ENCODE measurements at places on chromosomes 5 and 9.

GRCh38 chr5:172584638-172585037 lies 56.4 kb upstream of the NEURL1B start:
- no peak for DNase-seq

DNA sequence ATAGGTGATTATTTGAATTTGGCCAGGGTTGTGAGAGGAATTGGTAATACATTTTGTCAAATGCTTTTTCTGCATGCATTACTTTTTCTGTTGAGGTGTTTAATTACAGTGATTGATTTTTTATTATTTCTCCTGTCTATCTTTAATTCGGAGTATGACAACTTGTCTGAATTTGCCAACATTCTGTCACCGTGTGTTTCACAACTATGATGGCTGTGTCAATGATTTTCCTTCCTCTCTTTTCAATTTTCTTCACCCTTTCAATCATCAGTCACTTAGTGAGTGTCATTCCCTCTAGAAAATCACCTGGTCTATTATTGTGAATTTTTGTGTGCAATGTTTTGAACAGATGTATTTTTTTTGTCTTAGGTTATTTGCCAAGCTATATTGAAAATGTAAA lies 1221.4 kb upstream of the CDH18 start:
- DNase-seq = no peak

GRCh38 chr9:104468261-104468660 lies 35.8 kb upstream of the OR13F1 start:
- no peak for DNase-seq

DNA sequence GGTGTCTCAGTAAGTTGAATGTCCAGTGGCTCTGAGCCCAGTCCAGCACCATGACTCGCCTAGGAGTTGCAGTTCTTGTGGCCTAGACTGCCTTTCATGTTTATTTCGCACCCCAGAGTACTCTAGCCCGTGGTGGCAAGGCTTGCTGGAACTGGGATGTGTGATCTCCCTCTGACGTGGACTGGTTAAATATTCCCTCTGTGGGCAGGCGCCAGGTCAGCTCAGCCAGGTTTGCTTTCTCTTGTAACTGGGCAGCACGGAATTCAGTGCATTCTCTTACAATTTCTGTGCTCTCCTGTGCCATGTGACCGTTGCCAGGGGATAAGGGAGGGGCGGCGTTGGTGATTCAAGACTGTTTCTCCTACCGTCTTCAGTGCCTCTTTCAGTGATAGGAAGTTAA lies 270.8 kb downstream of the KDM4C start:
- peak; percentile 6 for DNase-seq

DNA sequence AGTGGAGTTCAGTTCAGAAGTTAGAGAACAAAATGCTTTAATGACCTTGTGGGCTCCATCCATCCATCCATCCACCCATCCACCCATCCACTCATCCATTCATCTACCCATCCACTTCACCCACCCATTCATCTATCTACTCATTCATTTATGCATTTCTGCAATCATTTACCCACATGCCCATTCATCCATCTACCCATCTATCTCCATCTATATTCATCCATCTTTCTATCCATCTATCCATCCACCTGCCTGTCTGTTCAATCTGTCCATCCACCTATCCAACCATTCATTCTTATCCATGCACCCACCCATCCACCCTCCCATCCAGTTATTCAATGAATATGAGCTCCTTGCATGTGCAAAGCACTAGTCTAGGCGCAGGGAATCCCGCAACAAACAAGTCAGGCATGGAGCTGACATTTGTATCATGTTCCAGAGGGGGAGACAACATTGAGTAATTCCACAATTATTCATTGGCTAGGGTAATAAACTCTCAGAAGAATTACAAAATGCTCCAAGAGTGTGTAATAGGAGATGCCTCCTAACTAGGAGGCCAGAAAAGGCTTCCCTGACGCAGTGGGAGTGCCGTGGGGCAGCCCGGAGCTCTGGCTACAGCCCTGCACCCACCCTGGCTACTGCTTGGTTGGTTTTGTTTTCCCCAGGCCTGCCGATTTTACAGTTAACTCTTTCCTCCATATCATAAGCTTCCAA lies 211.2 kb downstream of the NXNL2 start:
- DNase-seq = no peak

DNA sequence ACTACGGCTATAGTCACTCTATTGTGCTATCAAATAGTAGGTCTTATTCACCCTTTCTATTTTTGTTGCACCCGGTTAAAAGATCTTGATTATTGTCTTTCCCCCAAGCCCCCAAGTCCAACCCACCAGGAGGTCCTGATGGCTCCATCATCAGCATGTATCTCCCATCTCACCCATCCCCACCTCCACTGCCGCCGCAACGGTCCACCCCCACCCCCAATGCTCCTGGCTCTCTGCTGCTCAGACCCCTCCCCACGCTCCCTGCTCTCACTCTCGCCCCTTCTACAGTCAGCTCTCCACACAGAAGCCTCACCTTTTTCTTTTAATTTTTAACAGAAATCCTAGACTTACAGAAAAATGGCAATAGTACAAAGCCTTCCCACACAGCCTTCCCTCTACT lies 51.5 kb upstream of the SH3PXD2B start:
- no peak for DNase-seq

- DNase-seq = no peak
Measured at GRCh38 chr5:132467287-132467984, 23.1 kb downstream of the IRF1 start.

DNA sequence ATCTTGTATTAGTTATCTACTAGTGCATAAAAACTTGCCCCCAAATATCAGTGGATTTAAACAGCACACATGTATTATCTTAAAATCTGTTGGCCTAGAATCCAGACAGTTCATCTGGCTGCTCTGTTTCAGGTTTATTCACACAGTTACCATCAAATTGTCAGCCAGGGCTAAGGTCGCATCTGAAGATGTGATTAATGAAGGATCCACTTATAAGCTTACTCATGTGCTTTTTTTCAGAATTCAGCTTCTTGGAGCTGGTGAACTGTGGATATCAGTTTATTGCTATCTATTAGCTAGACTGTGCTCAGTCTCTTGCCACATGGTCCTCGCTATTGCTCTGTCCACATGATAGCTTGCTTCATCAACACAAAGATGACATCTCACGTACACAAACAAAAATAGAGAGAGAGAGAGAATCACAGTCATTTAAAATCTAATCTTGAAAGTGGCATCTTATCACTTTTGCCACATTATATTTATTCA lies 81.5 kb downstream of the PRDM9 start:
- DNase-seq = no peak

DNA sequence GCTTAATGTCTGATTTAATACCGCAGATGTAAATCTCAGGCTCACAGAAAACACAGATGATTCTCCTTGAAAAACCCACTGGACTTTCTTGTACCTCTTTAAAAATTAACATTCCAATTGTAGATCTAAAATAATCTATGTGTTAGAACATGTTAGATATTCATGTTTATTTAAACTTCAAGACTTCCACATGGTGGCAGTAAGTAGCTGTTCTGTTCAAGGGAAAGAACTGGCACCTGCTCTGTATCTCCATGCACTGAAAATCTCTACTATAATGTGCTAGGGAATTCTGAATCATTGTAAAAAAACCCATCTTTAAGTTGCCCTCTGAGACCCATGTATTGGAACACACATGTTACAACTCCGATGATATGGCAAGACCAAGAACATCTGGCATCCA lies 366.9 kb downstream of the DMRTA1 start:
- DNase-seq = peak; percentile 4

GRCh38 chr9:96038271-96038670 lies 162.8 kb downstream of the ERCC6L2 start:
- DNase-seq = no peak

GRCh38 chr5:10520706-10521105 lies 43.2 kb upstream of the ANKRD33B start:
- DNase-seq = no peak

DNA sequence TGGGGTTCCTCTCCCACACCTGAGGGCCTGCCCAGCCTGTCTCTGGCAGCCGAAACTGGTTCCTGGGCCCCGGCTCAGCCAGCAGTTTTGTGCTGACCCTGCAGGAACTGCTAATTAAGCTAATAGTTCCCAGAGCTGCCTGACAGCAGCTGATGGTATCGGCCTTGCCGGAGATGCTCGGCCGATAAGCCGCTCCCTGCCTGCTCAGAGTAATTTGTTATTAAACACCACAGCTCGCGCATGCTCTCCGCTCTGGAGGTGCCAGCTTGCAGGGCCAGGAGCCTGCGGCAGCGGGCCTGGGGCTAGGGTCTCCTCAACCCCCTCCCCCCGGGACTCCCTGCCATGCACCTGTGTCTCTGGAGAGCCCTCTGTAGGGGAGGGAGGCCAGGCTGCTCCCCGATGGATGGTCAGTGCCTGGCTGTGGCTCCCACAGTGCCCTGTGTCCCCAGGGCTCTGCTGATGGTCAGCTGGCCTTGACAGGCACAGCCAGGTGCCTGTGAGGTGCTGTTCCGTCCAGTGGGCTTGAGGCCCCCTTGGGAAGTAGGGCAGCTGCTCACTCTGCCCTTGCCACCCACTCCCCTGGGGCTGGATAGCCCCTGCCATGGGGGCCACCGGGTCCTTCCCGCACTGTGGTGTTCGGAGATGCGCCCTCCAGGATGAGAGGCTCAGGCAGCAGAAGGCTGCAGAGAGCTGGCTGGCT lies 41.7 kb downstream of the RXRA start:
- no peak for DNase-seq

- no peak for DNase-seq
Measured at GRCh38 chr9:121952611-121953010, 140.5 kb downstream of the TTLL11 start.

DNA sequence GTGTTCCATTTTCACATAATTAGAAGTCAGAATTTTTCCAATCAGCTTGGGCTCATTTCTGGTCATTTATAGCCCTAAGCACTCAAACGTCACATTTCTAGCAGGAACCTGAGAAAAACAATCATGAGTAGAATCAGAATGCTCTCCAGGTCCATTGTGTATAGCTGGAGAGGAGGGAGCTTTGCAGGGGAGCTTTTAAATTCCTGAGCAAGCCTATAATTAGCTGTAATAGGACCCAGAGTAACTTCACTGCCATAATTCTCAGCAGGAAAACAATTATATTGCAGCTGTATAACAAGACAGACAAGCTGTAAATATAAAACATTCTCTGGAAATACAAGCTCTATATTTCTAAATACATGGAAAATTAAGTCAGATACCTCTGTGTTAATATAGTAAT lies 637.6 kb upstream of the SGCD start:
- no peak for DNase-seq

DNA sequence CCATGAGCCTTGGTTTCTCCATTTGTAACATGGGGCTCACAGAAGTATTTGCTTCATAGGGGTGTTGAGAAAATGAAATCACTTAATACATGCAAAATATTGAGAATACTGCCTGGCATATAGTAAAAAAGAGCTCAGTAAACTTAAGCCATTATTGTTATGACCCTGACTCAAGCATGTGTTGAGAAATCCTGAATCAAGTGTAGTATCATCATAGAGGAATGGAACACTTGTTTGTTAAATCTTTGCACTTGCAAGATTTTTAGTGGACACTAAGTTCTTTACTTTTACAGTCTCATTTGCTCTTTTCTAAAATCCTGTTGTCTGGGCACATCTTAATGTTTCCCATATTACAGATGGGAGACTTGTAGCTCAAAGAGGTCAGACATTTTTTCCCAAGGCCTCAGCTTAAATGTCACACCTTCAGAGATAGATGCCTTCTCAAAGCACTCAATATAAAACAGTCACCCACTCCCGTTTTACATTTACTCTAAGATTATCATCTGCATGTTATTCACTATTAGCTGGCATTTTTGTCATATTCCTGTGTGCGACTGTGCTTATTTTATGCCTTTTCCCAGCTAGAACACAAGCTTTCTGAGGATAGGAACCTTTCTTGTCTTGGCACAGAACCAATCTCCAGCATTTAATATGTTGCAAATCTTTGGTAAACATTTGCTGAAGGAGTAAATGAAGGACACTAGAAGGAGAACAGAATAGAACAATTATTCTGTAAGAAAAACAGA lies 250.0 kb upstream of the TNC start:
- DNase-seq = no peak

DNA sequence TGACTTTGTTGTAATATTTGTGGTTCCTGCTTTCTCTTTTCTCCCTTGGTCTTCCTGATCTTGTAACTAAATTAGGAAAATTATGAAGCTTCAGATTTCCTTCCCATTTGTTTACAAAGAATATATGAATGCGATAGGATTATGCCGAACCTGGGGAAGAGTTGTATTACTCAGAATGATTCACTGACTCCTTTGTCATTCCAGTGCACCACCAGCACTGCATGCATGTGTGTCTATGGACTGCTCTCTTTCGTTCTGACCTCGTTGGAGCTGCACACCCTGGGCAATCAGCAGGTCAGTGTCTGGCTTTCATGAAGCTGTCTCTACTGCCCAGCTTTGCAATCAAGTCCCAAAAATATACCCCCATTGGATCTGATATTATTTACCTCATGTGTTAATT lies 25.5 kb downstream of the NUP188 start:
- no peak for DNase-seq
